Dermis blood vessel endothelial cell (primary cell): ENCODE measurements at places on chromosomes 4 and X. TPM values are rescaled to one million over a fixed set of nuclear protein-coding genes. Genes with fewer than 3 reads are reported as not detected.
A peak's percentile ranks its signal among the peaks of the same experiment; 100 is the strongest.

TLR1 gene
- 3.1 and 6.9 TPM in 2 replicates for total RNA-seq

DNA sequence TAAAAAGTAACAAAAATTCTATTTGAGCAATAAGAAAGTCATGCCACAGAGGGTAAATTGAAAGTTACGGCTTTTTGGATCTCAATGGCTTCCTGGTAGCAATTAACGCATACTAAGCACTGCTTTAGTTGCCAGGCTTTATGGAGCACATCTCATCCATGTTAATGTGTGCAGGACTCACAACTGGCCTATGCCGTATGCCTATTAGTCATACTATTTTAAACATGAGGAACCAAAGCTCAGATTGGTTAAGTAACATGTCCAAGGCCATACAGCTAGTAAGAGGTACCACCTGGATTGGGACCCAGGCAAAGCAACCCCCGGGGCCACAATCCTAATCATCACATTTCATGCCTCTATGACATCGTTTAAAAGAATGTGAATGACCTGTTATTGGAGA, 17.1 kb downstream of the DAPP1 start:
- no peak for DNase-seq

KDR gene
- 292 and 321 TPM in 2 replicates for total RNA-seq

- no peak for DNase-seq
Measured at GRCh38 chr4:32462944-32463343, 1742.8 kb downstream of the PCDH7 start.

DNA sequence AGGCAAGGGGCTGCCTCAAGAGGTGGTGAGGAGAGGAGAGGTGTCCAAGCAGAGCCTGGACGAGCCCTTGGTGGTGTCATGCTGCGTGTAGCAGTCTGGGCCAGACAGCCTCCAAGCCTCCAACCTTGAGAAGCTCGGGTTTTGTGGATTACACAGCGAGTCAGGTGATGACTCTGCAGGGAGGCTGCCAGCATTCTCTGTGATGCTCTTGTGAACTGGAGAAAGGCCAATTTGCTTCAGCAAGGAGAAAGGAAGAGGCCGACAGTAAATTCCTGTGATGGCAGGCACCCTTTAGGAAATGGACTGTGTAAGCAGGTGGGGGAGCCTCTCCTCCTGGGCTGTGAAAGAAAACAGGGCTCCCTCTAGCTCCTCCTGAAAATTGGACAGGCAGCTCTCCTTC, 36.0 kb upstream of the CD99L2 start:
- DNase-seq = no peak

DNA sequence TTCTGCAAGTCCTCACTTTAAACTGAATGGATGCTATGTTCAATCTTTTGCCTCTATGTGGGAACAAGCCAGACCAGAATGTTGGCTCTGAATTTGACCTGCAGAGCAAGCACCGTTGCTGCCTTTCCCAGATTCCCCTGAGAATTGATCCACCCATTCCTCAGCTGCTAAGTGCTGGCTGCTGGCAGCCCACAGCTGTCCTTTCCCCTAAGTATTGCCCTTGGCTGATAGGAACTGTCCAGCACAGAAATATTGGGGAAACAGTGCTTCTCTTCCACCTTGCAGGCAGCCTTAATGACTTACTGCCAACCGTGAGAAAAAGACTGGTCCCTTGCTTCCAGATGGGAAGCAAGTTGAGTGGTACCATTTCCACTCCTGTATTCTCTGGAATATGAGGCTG, 475.9 kb downstream of the PDHA2 start:
- no peak for DNase-seq

- no peak for DNase-seq
Measured at GRCh38 chr4:165359506-165359905, 19.3 kb upstream of the CPE start.

DNA sequence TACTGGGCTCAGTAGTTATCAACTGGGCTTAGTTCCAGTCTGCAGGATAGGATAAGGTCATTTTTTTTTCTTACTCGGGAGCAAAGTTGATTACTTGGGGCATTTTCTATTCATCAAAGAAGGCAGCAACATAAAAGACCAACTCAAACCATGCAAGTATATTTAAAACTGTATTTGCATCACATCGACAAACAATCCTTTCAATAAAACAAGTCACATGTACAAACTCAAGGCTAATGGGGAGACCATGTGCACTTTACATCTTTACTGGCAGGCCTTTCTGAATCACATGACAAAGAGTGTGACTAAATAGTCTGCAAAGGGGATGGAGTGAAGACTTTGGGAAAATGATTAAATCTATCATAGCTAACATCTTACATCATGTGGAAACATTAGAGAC, 610.4 kb upstream of the BOD1L1 start:
- DNase-seq = no peak

PPEF2 gene
- not detected in 2 replicates for total RNA-seq

- no peak for DNase-seq
Measured at GRCh38 chr4:185700630-185701029, 111.4 kb downstream of the SORBS2 start.

OTC gene
- total RNA-seq = 2.4 and 4.5 TPM in 2 replicates

GRCh38 chrX:110317061-110317819, 645 bp downstream of the AMMECR1 start:
- peak; percentile 10 for DNase-seq

DNA sequence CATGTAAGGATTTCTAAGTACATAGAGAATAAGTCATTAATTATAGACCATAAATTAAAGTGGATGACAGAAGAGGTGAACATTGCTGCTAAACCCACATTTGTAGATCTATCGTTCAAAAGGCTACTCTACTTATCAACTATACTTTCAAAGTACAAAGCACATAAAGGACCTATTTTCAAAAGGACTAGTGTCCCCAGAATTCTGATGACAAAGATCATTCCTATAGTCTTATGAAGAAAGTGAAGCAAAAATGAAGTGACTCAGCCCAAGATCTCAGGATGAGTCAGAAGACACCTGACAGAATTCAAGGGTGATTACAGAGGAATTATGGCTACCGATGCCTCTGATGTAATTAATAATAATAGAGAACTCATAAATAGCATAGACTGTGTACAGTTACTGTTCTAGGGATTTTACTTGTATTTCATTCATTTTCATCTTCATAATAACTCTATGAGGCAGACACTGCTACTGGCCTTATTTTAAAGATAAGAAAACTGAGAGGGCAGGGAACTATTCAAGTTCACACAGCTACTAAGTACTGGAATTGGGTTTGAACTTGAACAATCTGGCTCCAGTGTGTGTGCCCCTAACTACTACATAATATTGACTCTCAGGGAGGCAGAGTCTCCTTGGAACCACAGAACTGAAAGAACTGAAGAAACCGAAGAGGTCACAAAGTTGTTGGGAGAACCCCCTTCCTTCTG, 17.1 kb downstream of the USP46 start:
- peak; percentile 67 for DNase-seq

PRSS12 gene
- total RNA-seq = 0.17 and 8.2 TPM in 2 replicates

GRCh38 chr4:42458657-42459056, 61.4 kb downstream of the SHISA3 start:
- no peak for DNase-seq

- DNase-seq = peak; percentile 48
Measured at GRCh38 chr4:133157460-133158160, 8.5 kb downstream of the PCDH10 start.

DNA sequence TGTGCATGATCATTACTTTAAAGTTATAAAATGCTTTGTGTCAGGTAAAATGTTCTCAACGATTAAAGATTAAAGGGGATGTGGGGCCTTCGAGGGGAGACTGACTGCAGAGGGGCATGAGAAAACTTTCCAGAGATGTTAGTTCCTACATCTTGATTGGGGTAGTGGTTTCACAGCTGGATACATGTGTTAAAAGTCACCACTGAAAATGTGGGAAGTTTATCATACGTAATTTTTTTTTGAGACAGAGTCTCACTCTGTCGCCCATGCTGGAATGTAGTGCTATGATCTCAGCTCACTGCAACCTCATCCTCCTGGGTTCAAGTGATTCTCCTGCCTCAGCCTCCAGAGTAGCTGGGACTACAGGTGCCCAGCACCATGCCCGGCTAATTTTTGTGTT, 79.5 kb downstream of the RBM47 start:
- DNase-seq = no peak

IL1RAPL1 gene
- total RNA-seq = not detected in 2 replicates

- DNase-seq = no peak
Measured at GRCh38 chrX:69309074-69309792, 144.0 kb upstream of the PJA1 start.

DNA sequence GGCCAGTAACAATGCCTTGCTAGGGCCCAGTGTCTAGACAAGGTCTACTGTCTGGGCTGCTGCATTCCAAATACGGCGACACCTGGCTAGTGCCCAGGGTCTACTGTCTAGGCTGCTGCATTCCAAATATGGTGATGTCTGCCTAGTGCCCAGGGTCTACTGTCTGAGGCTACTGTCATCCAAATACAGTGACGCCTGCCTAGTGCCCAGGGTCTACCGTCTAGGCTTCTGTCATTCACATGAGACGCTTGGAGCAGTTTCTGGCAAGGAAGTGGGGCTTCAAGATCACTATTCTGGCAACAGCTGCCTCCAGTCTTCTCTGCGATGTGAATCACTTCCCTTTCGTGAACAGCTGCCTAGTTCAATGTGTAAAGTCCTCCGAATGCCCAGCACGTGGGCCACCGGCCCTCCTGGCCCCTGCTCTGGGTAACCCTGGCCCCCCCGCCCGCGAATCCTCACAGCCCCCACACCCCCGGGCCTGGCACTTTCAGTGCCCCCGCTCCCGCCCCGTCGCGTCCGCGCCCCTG, 12.7 kb downstream of the ACOX3 start:
- DNase-seq = peak; percentile 53

TMEM31 gene
- total RNA-seq = not detected in 2 replicates

CCDC149 gene
- 13.3 and 16.9 TPM in 2 replicates for total RNA-seq

GRCh38 chr4:57412259-57413054, 302.3 kb upstream of the IGFBP7 start:
- no peak for DNase-seq

DNA sequence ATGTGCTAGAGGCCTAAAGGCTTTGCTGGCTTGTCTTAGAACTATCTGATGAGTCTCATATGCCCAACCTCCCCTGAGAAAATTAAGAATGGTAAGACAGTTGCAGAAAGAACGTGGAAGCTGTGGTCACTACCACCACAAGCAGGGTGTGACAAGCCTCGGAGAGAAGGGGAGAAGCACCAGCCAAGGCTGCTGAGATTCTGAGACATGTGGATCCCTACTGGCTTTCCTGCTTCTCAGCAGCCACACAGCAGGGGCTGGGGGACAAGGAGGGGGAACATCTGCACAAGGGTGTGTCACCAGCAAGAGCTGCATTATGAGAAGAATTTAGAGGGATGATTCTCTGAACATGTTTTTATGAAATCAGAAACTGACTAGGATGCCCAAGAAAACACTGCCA, 19.4 kb downstream of the TAPT1 start:
- no peak for DNase-seq

DNA sequence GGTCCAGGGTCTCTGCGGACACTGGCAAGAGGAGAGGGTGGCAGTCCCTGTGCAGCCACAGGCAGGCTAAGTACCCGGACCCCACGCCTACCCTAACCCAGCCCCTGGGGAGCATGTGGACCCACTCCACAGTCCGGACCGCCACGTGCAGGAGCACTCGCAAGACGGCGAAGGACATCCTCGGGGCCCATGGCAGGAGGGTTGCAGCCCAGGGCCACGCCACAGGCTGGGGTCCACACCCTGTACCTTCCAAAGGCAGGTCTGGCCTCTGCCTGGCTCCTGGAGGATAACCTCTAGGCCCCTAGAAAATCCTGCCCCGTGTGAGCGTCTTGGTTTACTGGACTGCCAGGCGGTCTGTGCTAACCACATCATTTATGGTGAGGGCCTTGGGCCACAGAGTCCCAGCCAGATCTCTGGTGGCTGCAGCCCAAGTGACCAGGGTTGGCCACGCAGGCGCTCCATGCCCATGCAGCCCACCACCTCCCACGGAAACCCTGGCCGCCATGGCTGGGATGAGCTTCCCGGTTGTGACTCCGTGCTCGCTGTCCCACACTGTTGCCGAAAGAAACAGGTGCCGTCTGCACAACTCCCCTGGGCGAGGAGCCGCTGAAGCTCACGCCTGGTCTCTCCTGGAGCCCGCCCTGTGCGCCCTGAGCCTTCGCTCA, 10.0 kb downstream of the CCNQ start:
- no peak for DNase-seq

DNA sequence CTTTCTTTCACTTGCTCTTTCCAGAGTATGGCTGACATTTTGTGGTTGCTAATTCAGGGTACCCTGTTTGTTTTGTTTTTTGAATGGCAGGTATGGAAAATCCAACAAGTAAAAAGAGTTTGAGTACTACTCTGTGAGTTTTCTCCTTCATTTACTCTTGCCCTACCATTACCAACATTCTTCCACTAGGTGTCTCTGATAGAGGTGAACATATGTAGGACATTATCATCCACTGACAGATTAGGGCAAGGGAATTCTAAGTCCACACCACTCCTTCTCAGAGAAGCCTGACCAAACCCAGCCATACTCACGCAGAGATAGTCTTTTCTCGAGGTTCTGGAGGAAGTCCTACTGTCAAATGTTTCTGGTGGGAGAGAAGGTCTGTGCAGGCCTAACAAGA, 36.7 kb upstream of the HDAC8 start:
- peak; percentile 51 for DNase-seq

GRCh38 chr4:137960371-137961050, 281.6 kb downstream of the SLC7A11 start:
- no peak for DNase-seq

NIPAL1 gene
- 0.47 and 0.68 TPM in 2 replicates for total RNA-seq

DNA sequence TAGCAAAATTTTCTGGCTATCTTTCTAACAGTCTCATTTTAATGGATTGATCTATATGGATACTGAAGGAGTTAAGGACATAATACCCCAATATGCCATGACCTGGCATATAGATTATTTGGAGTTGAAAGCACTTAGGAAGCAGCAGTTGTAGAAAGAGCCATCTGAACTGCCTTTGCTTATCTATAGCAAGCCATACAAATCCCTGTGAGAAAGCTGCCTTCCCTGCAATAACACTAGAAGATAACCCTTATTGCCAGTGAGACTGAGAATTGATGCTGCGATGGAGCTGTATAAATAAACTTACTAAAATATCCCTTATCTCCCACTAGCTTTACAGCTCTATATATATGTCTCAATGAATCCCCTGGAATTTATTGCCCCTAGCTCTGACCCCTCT, 346.3 kb downstream of the TECRL start:
- DNase-seq = no peak

GRCh38 chr4:112509243-112510141, 6.5 kb downstream of the NEUROG2 start:
- DNase-seq = peak; percentile 15

SERTM2 gene
- total RNA-seq = not detected in 2 replicates

GRCh38 chr4:3201718-3202702, 46.9 kb upstream of the MSANTD1 start:
- no peak for DNase-seq

ELF4 gene
- 16.2 and 29.2 TPM in 2 replicates for total RNA-seq

DNA sequence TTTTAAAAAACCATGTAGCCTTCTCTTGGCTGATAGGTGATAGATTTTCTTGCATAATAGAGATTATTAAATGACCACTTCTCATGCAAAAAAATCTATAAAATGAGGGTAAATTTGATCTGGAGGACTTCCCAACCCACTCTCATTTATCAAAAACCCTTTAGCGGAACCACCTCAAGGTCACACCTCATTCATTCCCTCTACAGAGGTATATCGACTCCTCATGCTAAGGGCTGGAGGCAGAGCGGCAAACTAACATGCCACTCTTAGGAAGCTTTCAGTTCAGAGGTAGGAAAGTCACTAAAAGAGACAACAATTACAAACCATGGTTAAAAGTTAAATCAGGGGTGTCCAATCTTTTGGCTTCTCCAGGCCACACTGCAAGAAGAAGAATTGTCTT, 90.0 kb downstream of the COX7B2 start:
- DNase-seq = no peak
